Gastrocnemius medialis (tissue), 4 donors: ENCODE measurements at places on chromosomes 12 and 14.

DNA sequence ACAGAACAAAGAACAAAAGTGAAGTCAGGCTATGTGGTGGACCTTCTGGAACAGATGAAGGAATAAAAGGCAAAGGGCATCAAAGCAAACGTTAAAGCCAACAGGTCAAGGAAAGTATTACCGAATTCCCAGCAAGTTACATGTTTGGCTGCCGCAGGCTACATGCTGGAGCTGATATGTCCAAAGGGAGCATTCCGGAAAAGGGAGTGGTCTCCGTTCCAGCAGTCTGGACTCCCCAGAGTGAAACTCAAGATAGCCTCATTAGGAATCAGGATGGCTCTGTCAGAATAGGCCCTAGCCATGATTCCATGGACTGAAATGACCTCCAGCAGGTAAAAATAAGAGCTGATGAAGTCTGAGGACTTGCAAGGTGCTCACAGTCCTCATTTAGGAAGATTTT, 379.8 kb upstream of the PRICKLE1 start:
- DNase-seq = no peak

- DNase-seq = no peak
Observed at GRCh38 chr12:56999456-56999855, 6.9 kb downstream of the ZBTB39 start.

DNA sequence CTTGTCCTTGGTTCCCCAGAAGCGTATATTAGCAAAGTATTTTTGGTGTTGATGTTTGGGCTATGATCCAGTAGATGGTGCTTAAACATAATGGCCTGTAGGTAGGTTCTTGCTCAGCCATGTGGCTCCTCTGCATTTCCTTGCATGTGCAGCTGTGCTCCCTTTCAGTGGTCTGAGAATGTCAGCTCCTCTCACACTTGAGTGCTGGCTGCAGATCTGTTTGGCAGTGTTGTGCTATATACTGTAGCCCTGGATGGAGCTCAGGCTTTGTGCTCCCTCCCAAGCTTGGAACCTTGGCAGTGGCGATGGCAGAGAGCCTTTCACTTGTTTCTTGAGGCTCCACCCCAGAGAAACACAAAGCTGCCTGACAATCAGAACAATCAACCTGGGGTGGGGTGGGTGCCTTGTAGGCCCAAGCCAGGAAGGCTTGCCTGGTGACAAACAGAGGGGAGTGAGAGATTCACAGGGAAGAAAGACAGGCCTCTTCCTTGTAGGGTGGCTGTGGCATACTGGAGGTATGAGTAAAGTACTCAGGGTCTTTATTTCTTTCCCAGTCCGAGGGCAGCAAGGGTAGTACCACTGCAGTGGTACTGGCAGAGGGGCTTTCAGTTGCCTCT, 255.3 kb downstream of the RAD51B start:
- no peak for DNase-seq

- DNase-seq = peak; percentile 33
Observed at GRCh38 chr12:64181430-64182291, 40.4 kb downstream of the KICS2 start.

- no peak for DNase-seq
Observed at GRCh38 chr12:72141381-72141780, 130.8 kb upstream of the TRHDE start.

GRCh38 chr14:100399052-100399849, 76.1 kb downstream of the SLC25A47 start:
- no peak for DNase-seq

DNA sequence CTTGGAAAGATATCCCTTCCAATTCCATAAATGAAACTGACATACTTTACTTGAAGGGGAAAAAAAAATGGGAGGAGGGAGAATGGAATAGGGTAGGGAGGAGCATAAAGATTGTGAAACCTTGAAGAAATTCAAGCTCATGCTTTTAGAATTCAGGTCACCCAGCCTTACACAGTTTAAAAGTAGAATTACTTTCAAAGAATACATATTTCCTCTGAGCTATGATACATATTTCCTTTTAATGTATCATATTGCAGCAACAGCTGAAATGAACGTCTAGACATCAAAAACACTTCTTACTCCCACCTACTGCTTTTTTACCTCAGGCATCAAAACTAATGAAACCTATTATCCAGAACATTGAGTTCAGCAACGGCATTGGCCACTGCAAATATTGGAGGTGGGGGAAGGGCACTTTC, 156.0 kb downstream of the MED13L start:
- no peak for DNase-seq

- DNase-seq = no peak
Observed at GRCh38 chr14:51922624-51923023, 62.2 kb downstream of the GNG2 start.

DNA sequence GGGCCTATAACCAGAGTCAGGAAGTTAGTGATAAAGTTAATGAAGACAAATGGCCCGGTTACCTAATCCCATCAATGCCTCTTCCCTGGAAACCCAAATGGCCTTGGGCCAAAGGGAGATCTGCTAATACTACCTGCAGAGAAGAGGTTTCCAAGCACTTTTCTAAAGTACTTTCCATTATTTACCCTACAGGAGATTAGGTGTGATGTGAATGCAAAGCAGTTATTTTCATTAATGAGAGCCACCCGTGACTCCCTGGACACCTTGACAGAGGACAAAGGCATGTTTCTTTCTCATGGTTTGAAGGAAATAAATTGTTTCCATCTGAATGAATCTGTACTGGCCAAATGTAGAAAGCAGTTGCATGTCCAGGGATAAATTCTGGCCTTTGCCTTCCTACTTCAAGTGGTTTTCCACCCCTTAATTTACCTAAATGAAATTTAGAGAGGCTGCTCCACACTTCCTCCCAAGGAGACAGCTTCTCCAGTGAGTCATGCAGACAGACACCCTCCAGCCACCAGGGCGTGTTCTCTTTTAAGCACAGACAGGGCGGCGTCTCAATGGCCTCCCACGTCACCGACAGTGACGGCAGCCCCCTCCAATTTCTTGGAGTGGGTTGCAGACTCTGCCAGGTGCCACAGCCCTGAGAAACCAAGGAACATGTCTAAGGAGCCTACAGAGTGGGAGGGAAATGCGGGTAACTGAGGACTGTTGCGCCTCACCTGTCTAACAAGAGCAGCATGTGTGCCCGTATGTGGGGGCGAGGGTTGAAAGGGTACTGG, 43.9 kb upstream of the GNPNAT1 start:
- no peak for DNase-seq

DNA sequence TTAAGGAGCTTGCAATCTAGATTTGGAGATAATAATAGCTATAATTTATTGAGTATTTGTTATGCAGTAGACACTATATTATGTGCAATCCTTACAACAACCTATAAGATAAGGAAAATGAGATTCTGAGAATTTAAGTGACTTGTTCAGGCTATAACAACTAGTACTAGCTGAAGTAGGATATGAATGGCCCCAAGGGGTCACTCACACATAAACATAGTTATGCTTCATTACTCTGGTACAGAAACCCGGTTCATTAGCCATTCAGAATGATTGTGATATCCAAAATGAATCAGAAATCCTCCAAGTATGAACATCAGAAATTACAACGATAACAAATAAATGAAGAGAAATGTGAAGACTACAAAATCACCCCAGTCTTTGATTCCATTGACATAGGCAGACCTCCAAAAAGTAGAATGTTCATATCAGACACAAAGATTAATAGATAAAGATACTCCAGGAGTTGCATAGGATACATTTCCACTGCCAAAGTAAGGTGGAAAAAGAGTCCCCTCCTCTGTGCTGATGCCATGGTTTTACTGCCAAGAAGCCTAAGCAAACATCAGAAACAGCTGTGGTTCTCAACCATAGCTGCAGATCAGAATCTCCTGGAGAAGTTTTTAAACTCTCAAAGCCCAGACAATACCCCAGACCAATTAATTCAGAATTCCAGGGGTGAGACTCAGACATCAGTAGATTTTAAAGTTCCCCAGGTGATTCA, 8.6 kb upstream of the NID2 start:
- no peak for DNase-seq

GRCh38 chr12:107134558-107134957, 41.2 kb upstream of the CRY1 start:
- no peak for DNase-seq

GRCh38 chr14:75578102-75578785, at the start of gene FLVCR2:
Gene FLVCR2 (plus strand): TSS chr14:75578620. CDS start chr14:75578973, 353 bp downstream.
- DNase-seq = peak; percentile 83

DNA sequence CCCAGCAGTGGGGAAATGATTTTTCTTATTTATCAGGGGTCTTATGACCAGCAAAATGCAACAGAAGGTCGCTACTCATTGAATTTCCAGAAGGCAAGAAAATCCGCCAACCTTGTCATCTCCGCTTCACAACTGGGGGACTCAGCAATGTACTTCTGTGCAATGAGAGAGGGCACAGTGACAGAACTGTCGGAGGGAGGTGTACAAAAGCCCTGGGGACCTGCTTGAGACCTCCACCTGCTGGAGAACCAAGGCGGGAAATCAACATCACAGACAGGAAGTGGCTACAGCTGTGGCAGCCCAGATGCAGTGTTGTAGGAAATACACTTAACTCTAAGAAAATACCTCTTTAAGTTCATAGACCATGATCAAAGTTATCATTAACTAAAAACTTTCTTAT, 250.9 kb upstream of the OR4E1 start:
- no peak for DNase-seq

DNA sequence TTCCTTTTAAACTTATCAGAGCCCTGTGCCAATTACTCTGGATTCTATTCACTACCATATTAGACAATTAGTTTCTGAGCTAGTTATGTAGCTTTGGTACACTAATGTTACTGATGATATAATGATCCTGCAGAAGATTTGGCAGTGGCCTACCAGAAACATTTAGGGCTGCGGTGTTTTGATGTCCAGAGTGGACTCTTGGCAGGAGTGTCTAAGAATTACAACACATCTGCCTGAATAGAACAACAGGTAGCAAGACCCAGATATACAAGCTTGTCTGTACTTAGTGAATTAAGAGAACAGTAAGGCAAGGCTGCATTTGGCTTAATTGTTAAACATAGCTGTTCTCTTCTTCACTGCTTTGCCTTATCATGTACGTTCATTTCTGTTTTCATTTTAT, 691.6 kb upstream of the FBXO33 start:
- no peak for DNase-seq

- no peak for DNase-seq
Observed at GRCh38 chr14:68906439-68906838, 72.7 kb downstream of the ACTN1 start.

DNA sequence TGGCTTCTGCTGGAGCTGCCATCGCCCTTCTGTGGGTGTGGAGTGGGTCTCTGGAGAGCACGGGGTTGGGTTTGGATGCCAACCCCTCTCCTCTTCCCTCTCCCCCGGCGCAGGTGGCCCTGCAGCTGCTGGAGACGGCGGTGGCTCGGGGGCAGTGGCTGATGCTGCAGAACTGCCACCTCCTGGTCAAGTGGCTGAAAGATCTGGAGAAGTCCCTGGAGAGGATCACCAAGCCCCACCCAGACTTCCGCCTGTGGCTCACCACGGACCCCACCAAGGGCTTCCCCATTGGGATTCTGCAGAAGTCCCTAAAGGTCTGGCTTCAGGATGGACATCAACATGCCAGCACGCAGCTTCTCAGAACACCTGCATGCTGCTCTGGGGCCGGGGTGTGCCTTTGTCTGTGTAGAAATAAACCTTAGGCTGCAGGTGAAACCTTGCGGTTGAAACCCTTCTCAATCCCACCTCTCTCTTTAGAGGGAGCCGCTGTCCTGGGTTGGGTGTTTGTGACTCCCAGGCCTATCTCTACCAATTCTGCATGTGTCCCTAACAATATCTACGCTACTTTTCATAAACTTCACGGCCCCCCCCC, 44.3 kb downstream of the CCDC92 start:
- DNase-seq = no peak

GRCh38 chr14:95442016-95442632, 74.3 kb downstream of the SYNE3 start:
- DNase-seq = no peak

- DNase-seq = no peak
Observed at GRCh38 chr12:62714181-62714773, 220.7 kb downstream of the PPM1H start.

GRCh38 chr14:93064411-93065271, 51.1 kb downstream of the ITPK1 start:
- DNase-seq = no peak

GRCh38 chr14:74501135-74501614, 7.6 kb downstream of the ISCA2 start:
- peak; percentile 48 for DNase-seq
